GM12865 (cell line): ENCODE measurements at places on chromosomes 12 and 14.

DNA sequence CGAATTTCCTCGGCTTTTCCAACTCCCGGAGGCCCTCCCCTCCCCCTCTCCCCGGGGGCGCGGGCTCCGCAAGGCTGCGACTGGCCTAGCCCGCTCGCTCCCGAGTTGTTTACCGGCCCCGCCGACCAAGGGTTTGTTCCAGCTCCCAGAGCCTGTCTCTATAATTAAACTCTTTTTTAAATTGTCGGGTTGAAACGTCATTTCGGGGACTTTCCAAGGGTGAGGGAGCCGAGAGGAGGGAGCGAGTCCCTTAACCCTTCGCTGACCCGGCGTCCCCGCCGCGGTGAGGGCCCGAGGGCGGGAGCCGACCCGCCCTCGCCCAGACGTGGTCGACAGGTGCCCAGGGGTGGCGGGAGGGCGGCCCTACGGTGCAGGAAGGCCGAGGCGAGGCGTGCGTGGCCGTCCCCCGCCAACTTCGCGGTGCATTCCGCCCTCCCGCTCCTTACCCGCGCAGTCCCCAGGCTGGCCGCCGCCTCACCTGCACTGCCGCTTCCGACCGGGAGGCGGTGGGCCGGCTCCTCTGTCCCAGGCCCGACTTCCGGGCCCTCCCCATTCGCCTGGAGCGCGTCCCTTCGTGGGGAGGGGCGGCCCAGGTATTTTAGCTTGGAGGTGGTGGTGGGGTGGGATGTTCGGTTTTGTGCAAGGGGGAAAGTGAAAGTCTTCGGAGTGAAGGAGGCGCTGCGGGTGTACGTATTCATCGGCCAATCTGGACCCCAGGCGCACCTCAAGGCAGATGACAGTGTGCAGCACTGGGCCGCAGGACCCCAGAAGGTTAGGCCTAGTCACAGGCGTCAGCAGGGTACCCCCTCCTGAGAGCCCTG lies 2.9 kb upstream of the ZFP36L1 start:
- DNase-seq, result peak; percentile 94

DNA sequence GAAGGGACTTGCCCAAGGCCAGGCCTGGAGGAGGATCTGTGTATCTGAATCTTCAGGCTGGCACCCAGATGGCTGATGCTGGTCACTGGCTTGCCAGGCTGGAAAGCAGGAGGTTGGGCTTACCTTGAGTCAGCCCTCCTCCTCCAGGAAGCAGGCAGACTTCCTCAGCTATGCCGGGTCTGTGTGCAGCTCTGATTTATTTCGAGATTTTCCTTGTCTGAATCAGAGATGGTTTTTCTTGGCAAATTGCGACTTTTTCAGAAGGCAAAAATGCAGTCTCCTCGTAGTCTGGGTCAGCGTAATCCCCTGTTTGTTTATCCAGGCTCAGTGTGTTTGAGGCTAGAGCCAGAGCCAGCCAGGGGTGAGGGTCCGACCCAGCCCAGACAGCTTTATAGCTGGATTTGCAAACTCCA lies 48.9 kb downstream of the SMOC1 start:
- no peak for DNase-seq

DNA sequence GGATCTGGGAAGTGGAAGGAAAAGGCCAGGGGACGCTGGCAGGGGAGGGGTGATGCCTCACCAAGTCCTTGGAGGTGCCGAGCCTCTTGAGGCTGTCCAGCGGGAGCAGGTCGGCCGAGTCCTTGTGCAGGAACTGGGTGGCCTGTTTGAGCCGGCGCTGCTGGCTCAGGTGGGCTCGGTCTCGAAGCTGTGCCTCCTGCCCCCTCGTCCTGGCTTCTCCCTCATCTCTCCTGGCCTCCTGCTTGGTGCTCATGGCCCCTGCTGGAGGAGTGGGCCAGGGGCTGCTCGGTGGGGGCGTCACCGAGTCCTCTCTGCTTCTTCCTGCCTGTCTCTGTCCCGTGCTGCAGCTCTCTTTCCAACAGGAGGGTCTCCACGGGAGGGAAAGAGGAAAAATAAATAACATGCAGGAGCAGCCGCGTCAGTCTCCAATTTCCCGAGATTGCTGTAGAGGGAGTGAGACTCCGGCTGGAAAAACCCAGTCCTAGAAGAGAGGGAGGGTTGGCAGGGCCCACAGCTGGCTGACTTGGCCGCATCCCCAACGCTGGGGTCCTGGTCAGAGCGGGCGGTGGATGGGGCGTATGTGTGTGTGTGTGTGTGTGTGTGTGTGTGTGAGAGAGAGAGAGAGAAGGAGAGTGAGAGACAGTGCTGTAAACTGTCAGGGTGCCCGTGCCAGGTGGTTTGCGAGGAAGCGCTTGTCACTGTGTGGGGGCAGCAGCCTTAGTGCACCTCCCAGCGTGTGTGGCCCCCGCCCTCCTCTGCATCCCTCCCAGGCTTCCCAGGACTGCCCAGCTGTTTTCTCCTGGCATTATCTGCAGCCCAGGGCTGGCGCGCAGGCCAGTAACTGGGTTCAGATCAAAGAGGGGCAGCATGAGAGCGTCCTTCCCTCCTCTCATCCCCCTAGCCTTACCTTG lies at the start of gene NRIP2:
NRIP2 (minus strand) TSS at position 455 of the 911 bp plus-strand sequence; CDS start at position 403, 52 bp downstream.
- DNase-seq, result no peak

DNA sequence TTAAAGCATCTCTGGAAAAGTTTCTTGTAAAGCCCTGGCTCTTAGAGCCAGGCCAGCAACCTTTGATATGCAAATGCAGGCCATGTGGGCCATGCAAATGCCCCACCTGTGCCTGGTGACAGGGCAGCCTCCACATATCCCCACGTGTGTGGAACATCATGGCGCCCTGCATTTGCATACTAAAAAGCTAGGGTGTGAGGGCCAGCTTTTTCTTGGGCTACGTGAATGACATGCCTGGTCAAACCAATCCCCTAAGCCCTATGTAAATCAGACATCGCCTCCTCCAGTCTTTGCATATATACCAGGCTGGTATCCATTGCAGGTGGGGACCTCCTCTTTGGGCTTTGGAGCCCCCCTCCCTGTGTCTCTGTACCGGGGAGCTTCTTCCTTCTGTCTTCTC lies 6.4 kb downstream of the CSRP2 start:
- DNase-seq, result no peak

DNA sequence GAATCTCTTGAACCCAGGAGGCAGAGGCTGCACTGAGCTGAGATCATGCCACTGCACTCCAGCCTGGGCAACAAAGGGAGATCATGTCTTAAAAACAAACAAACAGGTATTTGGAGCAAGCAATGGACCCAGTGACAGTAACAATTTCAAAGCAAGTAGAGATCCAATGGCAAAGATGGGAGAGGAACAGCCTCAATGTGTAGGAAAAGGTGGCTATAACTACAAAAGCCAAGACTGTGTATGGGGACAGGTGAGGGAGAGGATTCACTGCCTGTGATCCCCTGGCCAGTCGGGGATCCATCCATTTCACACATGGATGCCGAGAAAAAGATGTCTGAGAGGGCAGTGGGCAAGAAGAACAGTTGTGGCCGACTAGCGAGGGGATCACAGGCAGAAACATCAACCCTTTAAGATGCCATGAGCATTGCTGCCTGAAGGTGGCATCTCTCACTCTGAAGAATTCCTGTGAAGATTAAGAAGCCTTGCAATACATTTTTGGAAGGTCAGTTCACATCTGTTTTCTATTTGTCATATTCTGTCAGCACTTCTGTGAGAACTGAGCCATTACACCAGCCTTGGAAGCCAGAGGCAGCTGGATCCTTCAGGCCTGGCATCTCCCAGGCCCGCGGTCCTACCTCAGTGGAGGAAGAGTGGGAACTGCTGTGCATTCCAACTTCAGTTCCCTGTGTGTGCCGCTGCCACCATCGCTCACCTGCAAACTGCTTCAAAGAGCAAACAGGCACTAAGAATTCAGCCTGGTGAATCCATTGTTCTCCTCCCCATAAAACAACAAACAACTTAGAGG lies 54.5 kb upstream of the FRS2 start:
- peak; percentile 29 for DNase-seq
